ENCODE measurements at places on chromosomes 7 and 10.

DNA sequence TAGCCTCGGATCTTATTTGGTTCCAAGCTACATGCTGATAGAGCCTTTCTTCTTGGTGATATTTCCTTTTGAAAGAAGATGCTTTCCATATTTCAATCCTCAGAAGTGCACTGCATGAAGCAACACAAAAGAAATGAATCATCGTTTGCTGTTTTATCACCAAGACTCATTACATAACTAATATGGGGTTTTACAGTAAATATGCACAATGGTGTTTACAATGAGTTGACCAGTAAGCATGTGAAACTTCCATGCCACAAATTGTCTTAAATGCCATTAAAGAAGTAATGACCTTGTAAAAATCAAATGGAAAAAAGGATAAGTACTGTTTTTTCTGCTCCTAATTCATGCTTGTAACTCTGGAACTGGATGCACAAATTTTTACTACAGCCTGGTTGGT is 1017.0 kb upstream of the GHITM start:
- DNase-seq = no peak

- DNase-seq = no peak
Observed at GRCh38 chr10:120186506-120186905, 270.5 kb upstream of the PLPP4 start.

DNA sequence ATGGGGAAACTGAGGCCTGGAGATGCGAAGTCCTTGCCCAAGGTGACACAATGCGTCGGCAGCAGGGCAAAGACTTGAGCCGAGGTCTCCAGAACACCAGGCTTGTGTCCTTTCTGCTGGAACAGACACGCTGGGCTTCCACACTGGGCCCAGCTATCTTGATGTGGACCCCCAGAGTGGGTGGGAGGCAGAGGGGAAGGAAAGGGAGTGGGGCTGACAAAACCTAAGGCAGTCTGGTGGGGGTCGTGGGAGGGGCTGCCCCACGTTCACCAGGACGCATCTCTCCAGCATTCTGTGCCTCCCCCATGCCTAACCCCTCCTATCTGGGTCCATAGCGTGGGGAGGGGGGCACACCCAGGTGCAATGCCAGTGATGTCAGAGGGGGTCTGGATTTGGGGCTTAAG is 38.1 kb downstream of the PPIF start:
- DNase-seq = no peak

DNA sequence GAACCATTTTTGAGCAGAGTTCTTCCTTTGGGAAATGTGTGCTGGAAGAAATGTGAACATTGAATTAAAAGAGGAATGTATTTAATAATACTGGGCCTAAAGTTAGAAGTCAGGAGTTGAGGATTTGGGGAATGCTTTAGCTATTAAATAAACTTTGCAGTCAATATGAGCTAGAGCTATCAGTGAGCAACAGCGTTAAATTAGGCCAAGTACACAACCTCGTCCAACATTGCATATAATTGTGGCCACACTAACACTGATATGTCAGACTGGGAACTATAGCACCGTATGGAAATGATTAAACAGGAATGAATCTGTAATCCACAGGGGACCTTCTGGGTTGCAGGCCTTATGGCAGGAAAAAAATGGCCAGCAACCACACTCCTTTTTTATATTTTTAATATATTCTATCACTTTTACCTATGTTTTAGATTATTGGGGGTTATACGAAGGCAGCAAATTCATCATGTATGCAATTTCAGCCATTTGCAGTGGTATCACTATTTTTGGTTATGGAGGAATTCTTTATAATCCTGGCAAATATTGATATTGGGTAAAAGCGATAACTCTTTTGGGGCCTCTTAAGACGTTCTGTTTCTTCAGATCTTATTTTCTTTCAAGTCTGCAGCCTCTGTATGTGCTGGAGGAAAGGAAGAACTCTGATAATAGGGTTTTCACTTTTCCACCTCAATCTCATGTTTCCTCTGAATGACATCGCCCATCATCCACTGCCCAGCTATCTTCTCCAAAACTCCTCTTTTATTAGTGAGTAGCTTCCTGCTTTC is 236.3 kb upstream of the PLXDC2 start:
- DNase-seq = no peak

DNA sequence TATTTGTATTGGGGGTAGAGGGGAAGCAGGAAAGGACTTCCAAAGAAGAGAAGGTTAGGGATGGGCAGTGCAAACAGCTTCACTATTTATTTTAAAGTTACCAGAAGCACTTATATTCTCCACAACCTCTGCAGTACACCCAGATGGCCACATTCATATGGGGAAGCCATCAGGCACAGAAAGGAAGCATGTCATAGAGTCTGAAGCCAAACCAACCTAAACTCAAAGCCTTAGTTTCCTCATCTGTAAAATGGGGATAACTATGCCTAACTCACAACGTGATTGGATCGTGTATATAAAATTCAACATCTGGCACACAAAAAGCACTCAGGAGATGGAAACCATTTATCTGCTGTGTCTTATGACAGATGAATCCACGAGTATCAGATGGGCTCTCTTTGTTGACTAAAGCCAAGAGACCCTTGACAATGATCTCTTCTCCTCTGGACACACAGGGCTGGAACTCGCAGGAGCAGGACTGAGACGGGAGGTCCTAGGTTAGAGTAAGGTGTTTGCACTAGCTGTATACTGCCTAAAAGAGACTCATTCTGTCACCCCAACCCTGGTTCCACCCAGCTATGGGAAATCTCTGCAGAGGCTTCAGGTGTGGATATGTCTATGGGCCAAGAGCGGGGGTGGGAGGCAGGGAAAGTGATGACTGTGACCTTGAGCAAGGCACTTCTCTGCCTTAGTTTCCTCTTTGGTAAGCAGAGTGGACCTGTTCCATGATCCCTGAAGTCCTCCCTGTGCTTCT is 1.8 kb downstream of the KIAA1549 start:
- no peak for DNase-seq

GRCh38 chr7:50379082-50379481 is 71.1 kb downstream of the FIGNL1 start:
- DNase-seq = no peak

DNA sequence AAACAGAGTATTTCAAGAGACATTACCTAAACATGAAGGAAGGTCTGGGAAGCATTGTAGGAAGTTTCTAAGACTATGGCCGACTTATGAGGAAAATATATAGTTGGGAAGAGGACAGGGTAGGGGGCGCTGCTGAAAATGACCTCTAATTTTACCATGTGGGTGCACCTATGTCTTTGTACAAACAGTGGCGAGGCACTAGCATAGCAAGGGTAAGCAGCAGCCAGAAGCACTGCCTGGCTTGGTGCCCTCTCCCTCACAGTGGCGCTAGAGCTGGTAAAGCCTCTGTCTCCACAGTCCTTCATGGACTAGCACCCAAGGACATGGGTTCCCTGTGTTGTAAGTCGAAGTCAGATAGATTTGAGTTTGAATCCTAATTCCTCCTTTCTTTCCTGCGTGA is 461.2 kb downstream of the INHBA start:
- DNase-seq = no peak

DNA sequence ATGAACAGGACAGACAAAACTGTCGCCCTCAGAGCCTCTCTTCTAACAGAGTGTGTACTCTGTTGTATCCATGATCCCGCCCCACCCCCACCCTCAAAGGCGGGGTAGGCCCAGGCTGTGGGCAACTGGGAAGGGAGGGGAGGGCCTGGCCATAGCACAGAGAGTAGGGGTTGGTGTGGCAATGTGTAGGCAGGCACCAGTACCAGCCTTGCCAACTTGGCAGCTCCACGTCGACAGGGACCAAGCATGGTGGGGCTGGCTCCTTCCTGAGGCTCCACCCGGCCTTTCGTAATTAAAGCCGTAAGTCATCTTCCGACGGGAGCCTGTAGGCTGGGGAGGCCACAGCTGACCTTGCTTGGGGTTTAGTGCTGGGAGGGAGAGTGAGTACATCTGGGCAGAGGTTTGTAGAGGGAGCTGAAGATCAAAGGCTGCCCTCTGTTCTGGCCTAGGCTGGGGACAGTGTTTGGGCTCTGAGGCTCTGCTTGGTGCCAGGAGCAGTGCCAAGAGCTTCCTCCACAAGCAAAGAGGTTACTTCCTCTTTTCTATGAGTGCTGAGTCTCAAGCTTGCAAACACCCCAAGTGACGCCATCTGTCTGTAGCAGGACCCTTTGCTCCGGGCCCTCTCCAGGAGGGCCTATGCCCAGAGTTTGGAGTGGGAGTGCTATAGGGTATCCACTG is 121.6 kb downstream of the C10orf105 start:
- DNase-seq = no peak

DNA sequence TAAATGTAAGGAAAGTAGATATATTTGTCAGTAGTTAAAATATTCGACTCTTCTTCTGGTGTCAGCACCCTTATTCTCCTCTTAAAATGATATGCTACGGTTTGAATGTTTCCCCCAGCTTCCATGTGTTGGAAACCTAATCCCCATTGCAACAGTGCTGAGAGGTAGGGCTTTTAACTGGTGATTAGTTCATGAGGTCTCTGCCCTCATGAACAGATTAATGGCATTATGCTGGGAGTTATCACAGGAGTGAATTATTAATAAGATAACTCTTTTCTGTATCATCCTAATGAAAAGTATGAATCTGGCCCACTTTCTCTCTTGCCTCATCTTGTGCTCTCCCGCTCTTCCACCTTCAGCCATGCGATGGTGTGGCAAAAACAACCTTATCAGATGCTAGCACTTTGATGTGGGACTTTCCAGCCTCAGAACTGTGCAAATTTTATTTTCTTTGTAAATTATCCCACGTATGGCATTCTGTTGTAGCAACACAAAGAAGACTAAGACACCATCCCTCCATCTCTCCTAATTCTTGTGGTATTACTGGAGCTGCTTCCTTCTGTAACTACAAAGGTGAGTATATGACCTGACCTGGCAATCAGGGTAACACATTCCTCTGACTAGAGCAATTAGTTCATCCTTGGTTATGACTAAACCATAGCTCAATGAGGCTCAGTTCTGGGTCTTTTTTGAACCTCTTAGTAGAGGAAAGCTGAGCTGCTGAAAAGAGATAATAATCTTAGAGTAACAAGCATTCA is 171.1 kb upstream of the TMEM196 start:
- DNase-seq = no peak

Measured in activated CD4-positive, alpha-beta T cell treated with anti-CD3 and anti-CD28 coated beads for 4 hours (primary cell).